Stimulated activated CD8-positive, alpha-beta memory T cell treated with anti-CD3 and anti-CD28 coated beads, Interleukin-2, amount 100 ng/mL, for 48 hours (primary cell): ENCODE measurements at places on chromosomes 11 and 22.

DNA sequence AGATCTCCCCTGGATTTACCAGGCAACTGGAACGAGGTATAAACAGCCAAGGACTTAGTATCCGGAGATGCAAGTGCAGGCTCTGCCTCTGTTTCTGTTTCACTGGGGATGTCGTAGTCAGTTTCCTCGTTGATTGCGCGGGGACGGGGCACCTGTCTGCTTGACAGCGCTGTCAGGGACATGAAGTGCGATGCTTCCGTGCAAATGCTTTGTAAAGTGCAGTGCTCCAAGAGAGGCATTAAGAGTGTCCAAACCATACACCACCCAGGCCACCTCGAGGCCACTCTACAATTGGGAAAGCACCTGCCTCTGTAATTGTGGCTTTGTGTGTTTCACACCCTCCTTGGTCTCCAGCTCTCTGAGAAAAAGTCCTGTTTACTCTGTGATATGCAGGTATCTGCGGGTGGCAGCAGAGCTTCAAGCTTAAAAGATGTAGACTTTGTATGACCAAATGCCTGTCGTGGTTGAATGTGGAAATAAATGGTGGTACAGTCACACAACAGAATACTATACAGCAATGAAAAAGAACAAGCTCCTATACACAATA lies 18.6 kb upstream of the CD5 start:
- DNase-seq: no peak

DNA sequence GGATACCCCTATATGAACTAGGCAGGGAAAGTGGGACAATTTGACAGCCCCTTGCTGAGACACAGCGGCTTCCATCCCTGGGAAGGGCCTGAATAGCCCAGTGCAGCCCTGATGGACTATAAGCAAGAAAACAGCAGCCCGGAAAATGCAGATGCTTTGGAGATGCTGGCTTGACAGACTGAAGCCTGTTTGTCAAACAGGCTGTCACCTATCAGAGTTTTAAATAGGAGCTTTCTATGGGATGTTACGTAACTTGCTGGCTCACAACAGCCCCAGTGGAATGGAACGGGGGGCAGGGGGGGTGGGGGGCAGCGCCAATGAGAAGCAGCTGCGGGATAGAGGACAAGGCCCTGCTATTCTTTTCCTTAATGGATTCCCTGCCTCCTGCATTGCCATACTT lies 91.9 kb upstream of the NTM start:
- DNase-seq: no peak

GRCh38 chr22:49993649-49994360 lies 18.8 kb downstream of the IL17REL start:
- no peak for DNase-seq

DNA sequence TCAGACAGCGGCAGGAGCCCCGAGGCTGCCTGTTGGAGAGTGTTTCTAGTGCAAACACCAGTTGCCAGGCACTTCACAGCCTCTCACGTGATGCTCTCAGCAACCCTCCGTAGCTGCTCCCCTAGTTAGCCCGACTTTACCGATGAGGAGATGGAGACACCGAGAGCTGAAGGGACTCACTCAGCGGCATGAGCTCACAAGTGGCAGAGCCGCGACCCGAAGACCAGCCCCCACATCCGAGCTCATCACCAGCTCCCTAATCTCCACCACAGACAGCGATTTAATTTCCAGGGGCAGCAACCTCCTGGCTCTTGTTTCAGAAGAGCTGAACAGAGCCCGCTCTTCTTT lies 28.7 kb upstream of the RTL6 start:
- no peak for DNase-seq

DNA sequence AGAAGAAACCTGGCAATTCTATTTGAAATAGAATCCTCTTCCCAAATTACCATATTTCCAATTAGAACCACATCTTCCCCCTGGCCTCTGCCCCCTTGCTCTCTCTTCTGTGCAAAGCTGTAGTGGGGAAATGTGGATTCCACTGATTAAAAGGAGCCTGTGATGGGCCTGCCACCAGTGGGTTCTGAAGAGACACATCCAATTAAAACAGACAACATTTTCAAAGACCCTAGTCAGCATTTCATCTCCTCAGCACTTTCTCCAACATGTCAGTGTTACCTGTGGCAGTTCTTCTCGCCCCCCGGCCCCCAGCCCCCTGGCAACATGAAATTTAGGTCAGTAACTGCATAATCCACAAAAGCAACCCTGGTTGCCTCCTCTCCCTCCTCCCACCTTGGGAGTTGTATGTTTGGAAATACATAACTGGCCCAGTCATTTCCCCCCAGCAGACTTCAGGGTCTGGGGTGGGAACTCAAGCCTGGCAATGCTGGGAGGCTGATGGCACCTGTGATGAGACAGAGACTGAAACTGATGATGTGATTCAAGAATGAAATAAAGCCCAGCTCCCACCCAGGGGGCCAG lies 99.9 kb upstream of the AMOTL1 start:
- DNase-seq: no peak
